Stimulated activated CD8-positive, alpha-beta memory T cell treated with anti-CD3 and anti-CD28 coated beads, Interleukin-7, amount 100 ng/mL, for 1 hour (primary cell): ENCODE measurements at places on chromosomes 6 and 20.

DNA sequence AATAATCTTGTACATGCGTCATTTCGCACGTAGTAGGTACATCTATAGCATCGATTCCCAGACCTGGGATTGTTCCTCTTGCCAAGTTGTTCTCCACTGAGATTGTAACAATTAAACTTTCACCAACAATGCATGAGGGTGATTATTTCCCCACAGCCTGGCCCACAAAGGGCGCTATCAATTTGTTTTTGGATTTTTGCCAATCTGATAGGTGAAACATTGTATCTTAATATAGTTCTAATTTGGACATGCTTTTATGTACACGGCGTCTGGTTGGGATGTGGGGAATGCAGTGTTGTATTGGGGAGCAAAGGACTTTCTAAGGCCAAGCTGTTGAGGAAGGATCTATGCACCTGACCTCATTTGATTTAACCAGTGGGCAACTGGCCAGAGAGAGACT lies 59.5 kb downstream of the VEGFA start:
- DNase-seq, result no peak

DNA sequence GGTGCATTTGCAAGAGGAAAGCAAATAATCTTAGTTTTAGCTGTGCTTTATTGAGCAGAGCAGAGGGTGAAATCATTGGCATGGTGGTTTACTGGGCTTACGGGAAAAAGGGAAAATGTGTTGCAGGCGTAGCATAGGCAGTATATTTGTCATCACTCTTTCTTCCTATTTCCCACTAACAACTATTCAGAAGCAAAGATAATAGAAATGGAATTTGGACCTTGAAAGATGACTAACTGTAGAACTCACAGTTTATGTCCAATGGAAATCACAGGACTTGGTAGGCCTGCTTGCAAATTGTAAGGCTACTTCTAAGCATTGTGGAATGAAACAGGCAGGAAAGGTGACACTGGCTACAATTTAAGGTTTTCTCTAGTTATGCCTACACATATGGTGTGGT lies 611.9 kb upstream of the MAN1A1 start:
- no peak for DNase-seq

GRCh38 chr6:137875058-137875520 lies 8.0 kb downstream of the TNFAIP3 start:
- DNase-seq, result no peak

GRCh38 chr6:27280540-27281000 lies 31.5 kb downstream of the POM121L2 start:
- DNase-seq, result no peak

DNA sequence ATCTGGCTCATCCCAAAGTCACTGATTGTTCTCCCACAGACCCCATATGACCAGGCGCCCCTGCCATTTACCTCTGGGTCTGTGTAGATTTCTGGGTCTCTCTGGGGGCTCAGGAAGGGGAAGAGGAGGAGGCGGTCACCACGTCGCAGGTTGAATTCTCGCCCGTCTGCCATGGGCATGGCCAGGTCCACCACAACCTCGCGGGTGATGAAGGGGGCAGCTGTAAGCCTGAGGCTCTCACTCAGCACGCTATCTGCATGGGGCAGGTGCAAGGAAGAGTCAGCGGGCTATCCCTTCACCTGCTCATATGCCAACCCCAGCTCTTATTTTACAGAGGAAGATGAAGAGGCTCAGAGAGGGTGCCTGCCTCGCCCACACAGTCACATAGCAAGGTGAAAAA lies 30.5 kb upstream of the KCNB1 start:
- no peak for DNase-seq

GRCh38 chr6:28251661-28252008 lies 434 bp downstream of the ZKSCAN4 start:
- DNase-seq, result no peak

- no peak for DNase-seq
These were observed 58.7 kb downstream of the VEGFA start for GRCh38 chr6:43828711-43829110.

DNA sequence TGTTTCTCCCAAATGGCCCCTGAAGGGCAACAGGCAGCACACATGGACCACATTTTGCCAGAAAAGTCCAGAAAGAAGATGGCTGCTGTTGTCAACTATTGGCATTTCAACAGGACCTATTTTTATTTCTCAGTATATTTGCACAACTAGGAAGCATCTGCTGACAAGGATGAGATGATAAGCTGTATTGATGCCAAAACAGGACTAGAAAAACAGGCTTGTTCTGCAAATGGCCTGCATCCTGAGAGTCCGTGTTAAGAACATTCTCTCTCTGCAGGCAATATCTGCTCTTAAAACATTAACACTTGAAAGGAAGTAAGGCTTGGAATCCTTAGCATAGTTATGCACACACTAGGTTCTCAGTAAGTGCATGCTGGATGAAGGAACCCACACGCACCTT lies 283.7 kb downstream of the ESR1 start:
- DNase-seq, result no peak

DNA sequence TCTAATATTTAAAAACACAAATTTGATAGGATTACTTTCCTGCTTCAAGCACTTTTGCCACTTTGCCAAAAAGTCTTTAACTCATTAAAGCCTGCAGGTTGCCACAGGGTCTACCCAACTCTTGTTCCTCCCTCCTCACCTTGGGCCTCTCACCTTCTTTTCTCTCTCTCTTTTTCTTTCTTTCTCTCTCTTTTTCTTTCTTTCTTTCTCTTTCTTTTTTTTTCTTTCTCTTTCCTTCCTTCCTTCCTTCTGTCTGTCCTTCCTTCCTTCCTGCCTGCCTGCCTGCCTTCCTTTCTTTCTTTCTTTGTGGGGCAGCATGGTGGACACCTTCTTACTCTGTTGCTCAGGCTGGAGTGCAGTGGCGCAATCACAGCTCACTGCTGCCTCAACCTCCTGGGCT lies 50.2 kb downstream of the C6orf52 start:
- DNase-seq, result no peak

- DNase-seq, result no peak
These were observed 55.1 kb downstream of the TMEM200A start for GRCh38 chr6:130420911-130421310.
